ENCODE measurements at places on chromosomes 1 and 21. TPM values are rescaled to one million over a fixed set of nuclear protein-coding genes. Genes with fewer than 3 reads are reported as not detected.

DNA sequence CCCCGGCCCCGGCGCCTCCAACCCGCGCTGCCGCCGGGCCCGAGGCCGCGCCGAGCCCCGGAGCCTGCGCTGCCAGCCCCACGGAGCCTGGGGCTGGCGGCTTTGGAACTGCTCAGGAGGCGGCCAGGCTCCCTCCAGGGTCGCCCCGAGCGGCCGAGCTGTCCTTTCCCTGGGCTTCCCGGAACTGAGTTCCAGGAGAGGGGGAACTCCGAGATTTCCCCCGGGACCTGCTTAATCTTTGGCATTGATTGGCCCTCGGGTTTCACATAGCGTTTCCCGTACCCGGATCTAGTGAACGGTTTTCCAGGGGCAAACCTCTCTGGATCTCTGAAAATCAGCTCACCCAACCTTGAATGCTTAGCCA, 504 bp downstream of the H6PD start:
- peak overlapping the region; percentile 92 for H3K4me3 ChIP-seq
- DNase-seq: no peak
- H3K36me3 ChIP-seq: no peaks in the 10 kb centered on the region
- peak overlapping the region; percentile 96 for H3K27ac ChIP-seq
- H3K27me3 ChIP-seq: no peaks in the 10 kb centered on the region

- H3K36me3 ChIP-seq: no peaks in the 10 kb centered on the region
- DNase-seq: no peak
- H3K27me3 ChIP-seq: no peaks in the 10 kb centered on the region
- no peaks in the 10 kb centered on the region for H3K4me1 ChIP-seq
These were observed at the start of gene RGS1 for GRCh38 chr1:192575499-192576189. TSS of gene RGS1 (plus strand) at chr1:192575773. CDS start at chr1:192575793, 20 bp downstream.

- no peaks in the 10 kb centered on the region for H3K27me3 ChIP-seq
- H3K4me1 ChIP-seq: peaks cover 17% of the 10 kb centered on the region
- H3K27ac ChIP-seq: no peak overlapping the region
- no peaks in the 10 kb centered on the region for H3K36me3 ChIP-seq
- DNase-seq: no peak
These were observed 133.2 kb downstream of the LRIG2 start for GRCh38 chr1:113205980-113206766.

DNA sequence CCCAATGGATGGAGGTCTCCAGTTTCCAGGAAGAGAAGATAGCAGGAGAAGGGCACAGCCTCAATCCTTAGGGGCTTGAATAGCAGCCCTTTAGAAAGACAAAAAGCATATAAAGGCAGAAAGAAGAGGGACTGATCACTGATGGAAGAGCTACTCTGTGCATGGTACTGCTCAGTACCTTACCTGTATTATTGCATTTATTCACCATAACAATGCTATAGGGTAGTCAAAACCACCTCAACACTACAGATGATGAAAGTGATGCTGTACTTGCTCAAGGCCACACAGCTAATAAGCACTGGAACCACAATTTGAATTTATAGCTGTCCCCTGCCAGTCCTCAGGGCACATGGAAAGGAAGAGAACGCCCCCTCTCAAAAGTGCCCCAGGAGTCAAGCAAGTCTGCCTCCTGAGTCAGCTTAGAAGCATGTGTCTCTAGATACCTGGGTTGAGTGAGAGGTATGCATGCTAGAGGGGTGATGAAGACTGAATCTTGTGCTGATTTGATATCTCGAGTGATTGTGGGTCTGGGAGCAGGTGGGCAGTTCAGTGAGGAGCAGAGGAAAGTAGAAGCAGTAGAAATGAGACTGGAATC, 13.6 kb downstream of the DDAH1 start:
- H3K27me3 ChIP-seq: no peaks in the 10 kb centered on the region
- peaks cover 12% of the 10 kb centered on the region for H3K4me1 ChIP-seq
- peak; percentile 79 for DNase-seq

DNA sequence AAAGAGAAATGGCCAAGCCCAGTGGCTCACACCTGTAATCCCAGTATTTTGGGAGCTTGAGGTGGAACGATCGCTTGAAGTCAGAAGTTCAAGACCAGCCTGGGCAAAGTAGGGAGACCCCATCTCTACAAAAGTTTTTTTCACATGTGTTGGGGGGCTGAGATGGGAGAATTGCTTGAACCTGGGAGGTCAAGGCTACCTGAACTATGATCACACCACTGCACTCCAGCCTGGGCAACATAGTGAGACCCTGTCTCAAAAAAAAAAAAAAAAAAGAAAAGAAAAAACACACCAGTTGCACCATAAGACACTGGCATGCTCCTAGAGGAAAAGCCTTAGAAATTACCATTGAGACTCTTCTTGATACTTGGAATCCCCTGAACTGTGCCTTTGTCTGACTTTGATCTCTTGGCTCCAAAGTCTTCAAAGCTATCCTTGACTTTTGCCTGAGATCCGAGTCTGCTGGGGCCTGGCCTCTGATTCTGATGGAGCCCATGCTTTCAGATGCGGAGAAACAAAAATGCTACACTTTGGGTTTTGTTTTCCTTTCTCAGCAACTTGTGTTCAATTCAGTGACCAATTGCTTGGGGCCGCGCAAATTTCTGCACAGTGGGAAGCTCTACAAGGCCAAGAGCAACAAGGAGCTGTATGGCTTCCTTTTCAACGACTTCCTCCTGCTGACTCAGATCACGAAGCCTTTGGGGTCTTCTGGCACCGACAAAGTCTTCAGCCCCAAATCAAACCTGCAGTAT, 33.7 kb downstream of the ATP5PO start:
- no peak overlapping the region for H3K4me3 ChIP-seq
- H3K27ac ChIP-seq: no peak overlapping the region
- no peak for DNase-seq
- H3K36me3 ChIP-seq: no peaks in the 10 kb centered on the region
- no peaks in the 10 kb centered on the region for H3K27me3 ChIP-seq

- H3K36me3 ChIP-seq: no peaks in the 10 kb centered on the region
- H3K27ac ChIP-seq: no peak overlapping the region
- H3K4me1 ChIP-seq: peaks cover 9% of the 10 kb centered on the region
- no peaks in the 10 kb centered on the region for H3K27me3 ChIP-seq
These were observed 18.8 kb upstream of the PKP1 start for GRCh38 chr1:201264554-201264953.

GRCh38 chr1:30061292-30062220, 661.8 kb downstream of the MATN1 start:
- no peaks in the 10 kb centered on the region for H3K4me1 ChIP-seq
- no peak for DNase-seq
- H3K27ac ChIP-seq: no peak overlapping the region
- no peak overlapping the region for H3K4me3 ChIP-seq

DNA sequence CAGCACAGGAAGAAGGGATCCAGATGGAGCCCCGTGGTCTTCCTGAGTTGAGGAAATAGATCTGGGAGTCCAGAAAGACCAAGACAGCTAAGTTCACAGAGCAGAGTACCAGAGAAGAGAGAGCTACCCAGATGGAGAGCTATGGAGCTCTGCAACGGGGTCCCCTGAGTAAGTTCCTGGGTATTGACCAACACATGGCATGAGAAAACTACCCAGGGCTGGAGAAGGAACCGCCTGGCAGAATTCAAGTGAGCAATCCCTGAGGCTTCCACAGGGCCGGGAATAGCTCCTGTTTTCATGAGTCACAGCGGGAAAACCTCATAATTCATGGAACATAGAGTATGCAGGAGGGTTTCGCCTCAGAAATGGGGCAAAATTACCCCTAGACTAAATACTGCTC, 19.7 kb downstream of the STPG1 start:
- DNase-seq: peak; percentile 57
- H3K4me3 ChIP-seq: no peak overlapping the region
- no peak overlapping the region for H3K27ac ChIP-seq

- DNase-seq: peak; percentile 79
- no peaks in the 10 kb centered on the region for H3K36me3 ChIP-seq
- H3K4me1 ChIP-seq: peaks cover 56% of the 10 kb centered on the region
- H3K27ac ChIP-seq: no peak overlapping the region
These were observed 74.9 kb upstream of the ANGPTL1 start for GRCh38 chr1:178945763-178946266.

DNA sequence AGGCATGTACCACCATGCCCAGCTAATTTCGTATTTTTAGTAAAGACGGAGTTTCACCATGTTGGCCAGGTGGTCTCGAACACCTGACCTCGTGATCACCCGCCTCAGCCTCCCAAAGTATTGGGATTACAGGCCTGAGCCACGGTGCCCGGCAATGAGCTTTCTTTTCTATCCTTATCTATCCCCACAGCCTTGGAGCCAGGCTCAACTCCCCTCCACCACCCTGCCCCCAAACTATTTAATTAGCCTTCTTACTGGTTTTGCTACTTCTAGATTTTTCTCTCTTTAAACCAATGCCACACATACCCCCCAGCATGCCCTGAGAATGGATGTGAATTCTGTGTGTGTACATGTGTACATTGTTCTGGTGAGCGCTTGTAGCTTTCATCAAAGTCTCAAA, 5.7 kb upstream of the VANGL2 start:
- no peak for DNase-seq
- no peaks in the 10 kb centered on the region for H3K36me3 ChIP-seq
- H3K4me1 ChIP-seq: peaks cover 1% of the 10 kb centered on the region
- H3K4me3 ChIP-seq: no peak overlapping the region
- H3K27me3 ChIP-seq: no peaks in the 10 kb centered on the region

DNA sequence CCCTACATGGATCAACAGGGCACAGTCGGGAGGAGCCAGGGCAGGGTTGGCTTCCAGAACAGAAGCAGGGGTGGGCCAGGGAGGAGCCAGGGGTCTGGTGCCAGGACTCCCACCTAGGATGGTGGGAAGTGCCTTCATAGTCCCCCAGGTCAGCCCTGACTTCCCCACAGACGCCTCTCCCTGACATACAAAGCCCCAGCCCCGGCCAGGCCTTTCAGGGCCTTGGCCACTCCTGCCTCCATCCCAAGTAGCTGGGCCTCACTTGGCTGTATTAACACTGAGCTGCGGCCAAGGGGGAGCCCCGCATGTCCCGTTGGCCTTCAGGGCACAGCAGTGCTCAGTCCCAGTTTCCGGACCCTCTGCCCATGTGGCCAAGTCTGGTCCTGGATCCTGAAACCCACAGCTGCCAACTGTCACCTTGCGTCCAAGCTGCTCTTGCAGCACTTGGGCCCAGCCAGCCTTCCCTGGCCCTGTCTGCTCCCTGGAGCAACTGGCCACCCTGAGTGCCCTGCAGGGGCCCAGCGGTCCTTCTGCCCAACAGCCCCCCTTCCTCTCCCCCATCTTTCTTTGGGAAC, 627.8 kb downstream of the MATN1 start:
- peaks cover 5% of the 10 kb centered on the region for H3K4me1 ChIP-seq
- no peaks in the 10 kb centered on the region for H3K27me3 ChIP-seq
- H3K36me3 ChIP-seq: no peaks in the 10 kb centered on the region
- H3K27ac ChIP-seq: no peak overlapping the region
- no peak for DNase-seq

DNA sequence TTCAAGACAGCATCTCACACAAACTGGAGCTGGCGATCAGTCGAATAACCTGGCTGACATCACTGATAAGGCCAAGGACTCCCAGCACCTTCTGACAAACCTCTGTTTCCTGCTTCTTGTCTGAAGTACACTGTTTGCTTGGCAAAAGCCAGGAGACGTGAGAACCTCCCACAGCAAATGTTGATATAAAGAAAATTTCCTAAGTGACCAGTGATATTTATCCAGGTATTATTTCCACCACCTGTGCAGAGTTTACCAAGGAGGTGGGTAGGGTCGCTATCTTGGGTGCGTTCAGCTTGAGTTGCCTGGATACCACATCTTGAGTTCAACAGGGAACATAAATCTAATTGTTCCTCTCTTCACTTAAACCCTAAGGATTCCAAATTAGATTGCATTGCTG, 72.9 kb downstream of the SETD4 start:
- H3K4me1 ChIP-seq: no peaks in the 10 kb centered on the region
- H3K27me3 ChIP-seq: no peaks in the 10 kb centered on the region
- H3K36me3 ChIP-seq: no peaks in the 10 kb centered on the region
- no peak for DNase-seq

DNA sequence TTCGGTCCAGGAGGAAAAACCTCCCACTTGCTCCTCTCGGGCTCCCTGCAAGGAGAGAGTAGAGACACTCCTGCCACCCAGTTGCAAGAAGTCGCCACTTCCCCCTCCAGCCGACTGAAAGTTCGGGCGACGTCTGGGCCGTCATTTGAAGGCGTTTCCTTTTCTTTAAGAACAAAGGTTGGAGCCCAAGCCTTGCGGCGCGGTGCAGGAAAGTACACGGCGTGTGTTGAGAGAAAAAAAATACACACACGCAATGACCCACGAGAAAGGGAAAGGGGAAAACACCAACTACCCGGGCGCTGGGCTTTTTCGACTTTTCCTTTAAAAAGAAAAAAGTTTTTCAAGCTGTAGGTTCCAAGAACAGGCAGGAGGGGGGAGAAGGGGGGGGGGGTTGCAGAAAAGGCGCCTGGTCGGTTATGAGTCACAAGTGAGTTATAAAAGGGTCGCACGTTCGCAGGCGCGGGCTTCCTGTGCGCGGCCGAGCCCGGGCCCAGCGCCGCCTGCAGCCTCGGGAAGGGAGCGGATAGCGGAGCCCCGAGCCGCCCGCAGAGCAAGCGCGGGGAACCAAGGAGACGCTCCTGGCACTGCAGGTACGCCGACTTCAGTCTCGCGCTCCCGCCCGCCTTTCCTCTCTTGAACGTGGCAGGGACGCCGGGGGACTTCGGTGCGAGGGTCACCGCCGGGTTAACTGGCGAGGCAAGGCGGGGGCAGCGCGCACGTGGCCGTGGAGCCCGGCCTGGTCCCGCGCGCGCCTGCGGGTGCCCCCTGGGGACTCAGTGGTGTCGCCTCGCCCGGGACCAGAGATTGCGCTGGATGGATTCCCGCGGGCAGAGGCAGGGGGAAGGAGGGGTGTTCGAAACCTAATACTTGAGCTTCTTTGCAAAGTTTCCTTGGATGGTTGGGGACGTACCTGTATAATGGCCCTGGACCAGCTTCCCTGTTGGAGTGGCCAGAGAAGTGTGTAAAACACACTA, 45.3 kb downstream of the MRPL39 start:
- H3K27me3 ChIP-seq: no peaks in the 10 kb centered on the region

- peaks cover 25% of the 10 kb centered on the region for H3K4me1 ChIP-seq
- no peak for DNase-seq
- no peaks in the 10 kb centered on the region for H3K27me3 ChIP-seq
- H3K27ac ChIP-seq: peak overlapping the region; percentile 91
- peak overlapping the region; percentile 58 for H3K4me3 ChIP-seq
These were observed 10.5 kb downstream of the ATP5IF1 start for GRCh38 chr1:28246427-28246832.

- no peaks in the 10 kb centered on the region for H3K4me1 ChIP-seq
- H3K27ac ChIP-seq: no peak overlapping the region
- no peak overlapping the region for H3K4me3 ChIP-seq
- DNase-seq: no peak
These were observed 1.9 kb downstream of the CTSE start for GRCh38 chr1:206021626-206022365.

GRCh38 chr1:55378582-55378981, 163.4 kb upstream of the USP24 start:
- H3K27ac ChIP-seq: no peak overlapping the region
- no peaks in the 10 kb centered on the region for H3K36me3 ChIP-seq
- H3K27me3 ChIP-seq: no peaks in the 10 kb centered on the region
- H3K4me3 ChIP-seq: no peak overlapping the region
- DNase-seq: peak; percentile 86

OR2L3 gene
- total RNA-seq: not detected

MAP3K7CL gene
- 2.8 TPM for total RNA-seq

MYOM3 gene
- total RNA-seq: 0.26 TPM
